ENCODE measurements at places on chromosomes 12 and 14.

DNA sequence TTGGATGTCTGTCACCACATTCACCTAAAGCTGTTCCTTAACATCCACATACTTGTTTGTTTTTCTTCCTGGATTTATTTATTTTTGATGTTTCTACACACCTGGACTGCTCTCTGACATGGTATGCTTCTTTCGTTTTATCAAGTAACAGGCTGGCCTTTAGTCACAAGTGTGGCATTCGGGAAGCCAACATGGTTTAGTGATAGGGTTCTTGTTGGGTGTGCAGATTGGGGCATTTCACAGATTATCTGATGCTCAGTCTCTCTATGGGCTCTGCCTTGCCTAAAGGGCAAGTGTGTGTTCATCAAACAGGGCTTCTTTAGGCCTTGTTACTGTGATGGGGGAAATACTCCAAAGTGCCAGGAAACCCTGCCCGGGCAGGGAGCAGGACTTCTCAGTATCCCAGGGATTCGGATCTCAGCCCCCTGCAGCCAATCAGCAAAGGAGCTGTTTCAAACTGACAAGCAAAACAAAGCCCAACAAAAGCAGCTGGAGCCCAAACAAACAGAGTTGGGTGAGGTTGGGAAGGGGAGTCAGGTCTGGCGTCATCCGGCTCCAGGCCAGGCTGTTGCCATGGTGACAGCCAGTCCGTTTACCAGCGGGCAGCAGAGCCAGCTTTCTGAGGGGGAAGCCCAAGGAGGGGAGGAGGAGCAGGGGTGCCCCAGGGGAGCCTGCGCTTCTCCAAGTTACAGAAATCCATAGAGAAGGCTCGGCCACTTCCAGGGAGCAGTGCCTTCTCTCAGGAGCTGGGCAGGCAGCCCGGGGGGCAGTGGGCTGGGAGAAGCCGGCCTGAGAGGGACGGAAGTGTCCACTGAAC, 31.9 kb downstream of the FOS start:
- no peak for DNase-seq

GRCh38 chr12:78746001-78746400, 118.6 kb upstream of the SYT1 start:
- no peak for DNase-seq

DNA sequence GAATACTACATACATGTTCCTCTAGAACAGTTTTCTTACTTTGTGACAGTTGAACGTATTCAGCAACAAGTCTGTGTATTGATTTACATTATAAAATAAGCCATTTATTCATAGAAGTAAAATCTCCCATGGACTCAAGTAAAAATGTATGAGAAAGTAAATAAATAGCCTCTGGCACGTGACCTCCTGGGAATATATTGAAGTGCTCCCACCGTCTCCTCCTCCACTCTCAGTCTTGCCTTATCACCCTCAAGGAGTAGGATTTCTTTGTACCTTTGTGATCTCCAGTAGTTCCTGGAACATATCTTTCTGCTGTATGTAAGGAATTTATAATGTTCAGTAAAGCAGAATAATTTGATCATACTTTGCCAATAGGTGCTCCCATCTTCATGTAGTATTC, 90.9 kb downstream of the DIP2B start:
- DNase-seq, result no peak

GRCh38 chr12:117441751-117442150, 80.3 kb upstream of the NOS1 start:
- peak; percentile 48 for DNase-seq

DNA sequence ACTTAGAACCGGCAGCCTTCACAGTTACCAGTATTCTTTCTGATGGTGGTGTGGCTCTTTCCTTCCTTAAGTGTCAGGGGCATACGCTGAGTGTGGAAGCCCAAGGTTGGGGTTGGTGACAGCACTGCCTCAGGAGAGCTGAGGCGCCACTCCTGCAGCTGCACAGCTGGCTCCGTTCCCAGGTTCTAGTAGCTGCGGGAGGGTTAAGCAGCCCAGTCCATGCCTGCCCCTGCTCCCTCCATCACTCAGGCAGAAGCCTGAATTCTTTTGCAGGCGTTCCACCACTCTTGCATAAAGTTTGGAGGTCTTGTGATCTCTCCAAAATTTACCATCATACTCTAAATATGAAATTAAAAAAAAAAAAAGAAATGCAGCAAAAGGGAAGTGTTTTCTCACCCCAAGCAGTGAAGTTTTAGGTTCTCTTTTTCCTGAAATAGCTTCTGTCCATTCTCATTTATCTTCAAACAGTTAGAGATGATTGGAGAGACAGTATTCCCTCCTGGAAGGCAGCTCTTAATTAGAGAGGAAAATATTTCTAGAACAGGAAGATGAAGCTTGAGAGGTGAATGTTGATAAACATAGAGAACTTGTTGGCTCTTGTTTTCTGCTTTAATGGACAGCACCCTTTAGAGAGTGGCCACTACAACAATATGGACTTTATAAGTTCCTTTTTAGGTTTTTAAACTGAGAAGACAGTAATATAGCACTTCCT, 136.1 kb downstream of the FGD4 start:
- no peak for DNase-seq

GRCh38 chr14:40393143-40393542, 960.9 kb upstream of the FBXO33 start:
- DNase-seq, result no peak

GRCh38 chr14:69014829-69015259, 35.7 kb upstream of the ACTN1 start:
- DNase-seq, result no peak

DNA sequence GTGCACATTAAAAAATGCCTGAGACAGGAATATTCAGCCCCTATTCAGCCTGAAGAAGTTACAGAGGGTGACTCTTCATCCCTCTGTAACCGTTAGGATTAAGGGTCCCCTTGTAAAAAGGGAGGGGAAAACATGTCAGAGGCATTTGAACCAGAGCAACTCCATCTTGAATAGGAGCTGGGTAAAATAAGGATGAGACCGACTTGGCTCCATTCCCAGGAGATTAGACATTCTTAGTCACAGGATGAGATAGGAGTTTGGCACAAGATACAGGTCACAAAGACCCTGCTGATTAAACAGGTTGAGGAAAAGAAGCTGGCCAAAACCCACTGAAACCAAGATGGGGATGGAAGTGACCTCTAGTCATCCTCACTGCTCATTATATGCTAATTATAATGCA, 19.9 kb upstream of the MDM1 start:
- no peak for DNase-seq

DNA sequence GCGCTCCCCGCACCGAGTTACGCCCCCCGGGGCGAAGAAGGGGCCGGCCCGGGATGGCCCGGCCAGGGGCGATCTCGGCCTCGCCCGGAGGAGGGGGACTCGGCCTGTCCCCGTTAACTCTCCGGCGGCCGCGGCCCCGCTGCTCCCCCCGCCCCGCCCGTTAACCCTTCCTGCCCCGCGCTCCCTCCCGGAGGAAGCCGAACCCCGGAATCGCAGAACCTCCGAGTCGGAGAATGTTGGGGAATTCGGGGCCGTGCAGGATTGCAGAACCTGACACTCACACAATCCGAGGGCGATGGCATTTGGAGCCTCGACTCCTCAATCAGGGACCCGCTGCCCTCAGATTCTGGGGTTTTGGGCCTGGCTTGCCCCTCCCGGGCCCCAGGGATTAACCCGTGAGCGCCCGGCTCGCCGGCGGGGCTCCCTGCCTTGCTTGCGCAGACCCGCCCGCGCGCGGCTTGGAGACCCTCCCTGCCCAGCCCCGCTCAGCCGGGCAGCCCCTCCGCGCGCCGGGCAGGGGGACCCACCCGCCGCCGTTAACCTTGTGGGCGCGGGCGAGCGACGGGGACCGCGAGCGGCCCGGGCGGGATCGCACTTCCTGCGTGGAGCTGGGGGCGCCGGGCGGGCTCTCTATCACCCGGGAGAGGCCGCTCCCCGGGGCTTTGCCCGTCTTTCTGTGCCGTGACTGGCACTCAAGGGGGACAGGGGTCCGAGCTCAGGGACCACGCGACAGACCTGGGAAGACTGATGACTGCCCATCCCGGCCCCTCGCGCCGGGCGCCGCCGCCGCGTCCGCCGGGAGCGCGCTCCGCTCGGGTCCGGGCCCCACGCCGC, 18.8 kb downstream of the BEGAIN start:
- DNase-seq, result no peak

- DNase-seq, result no peak
These were observed 18.5 kb downstream of the NCOR2 start for GRCh38 chr12:124548854-124549378.

DNA sequence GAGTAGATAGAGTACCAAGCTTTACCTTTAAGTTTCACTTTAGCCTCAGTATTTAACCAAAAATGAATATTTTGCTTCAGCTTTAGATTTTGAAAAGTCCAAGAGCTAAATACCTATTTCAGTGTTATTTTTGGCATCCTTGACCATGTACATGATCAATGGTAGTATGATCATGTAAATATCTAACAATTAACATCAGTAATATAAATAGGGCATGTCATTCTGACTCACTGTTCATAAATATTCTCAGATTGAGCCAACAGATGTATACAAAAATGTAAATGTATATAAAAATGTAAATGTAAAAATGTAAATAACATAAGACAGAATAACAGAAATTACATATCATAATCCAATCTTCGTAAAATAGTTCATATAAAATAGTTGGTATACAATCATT, 15.3 kb upstream of the NOXRED1 start:
- no peak for DNase-seq

DNA sequence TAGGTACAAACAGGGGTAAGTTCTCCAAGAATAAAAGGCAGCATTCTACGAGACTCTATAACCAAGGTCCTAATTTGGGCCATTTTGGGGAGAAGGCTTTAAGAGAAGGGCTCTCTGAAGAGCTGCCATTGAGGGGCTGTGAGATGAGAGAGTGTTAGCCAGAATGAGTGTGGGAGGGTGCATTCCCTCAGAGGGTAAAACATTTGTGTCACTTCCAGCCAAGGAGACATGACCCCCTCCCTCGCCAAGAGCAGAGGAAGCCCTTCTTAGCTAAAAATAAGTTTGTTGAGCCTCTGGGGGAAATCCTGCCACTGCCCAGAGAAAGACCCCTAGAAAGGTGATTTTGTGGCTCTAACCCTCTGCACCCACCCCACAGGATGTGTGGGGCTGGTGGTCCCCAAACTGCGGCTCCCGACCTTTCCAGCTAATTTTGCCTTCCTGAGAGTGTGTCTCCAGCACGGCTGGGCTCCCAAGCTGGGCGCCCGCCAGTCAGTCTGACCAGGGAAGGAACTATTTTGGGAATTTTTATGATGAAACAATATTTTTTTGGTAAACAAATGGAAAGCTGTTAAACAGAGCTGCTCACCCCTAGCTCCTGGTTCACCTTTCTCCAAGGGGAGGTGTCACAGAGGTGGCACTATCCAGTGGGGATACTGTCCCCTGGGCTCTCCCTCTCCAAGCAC, 65.9 kb upstream of the JDP2 start:
- no peak for DNase-seq

DNA sequence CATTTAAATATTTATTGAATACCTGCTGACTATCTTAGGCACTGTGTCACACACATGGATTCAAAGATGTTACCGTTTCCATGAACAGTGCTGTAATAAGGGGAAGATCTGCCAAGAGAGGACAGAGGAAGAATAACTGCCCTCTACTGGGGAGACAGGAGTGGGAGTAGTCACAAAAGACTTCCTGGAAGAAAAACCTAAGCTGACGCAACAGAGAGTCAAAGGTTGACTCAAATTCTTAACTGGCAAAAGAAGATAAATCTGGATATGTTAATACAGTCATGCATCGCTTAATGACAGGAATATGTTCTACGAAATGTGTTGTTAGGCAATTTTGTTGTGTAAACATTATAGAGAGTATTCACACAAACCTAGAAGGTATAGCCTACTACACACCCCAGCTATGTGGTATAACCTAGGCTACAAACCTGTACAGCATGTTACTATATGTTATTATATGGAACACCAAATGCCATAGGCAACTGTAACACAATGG, 51.5 kb downstream of the DCAF5 start:
- no peak for DNase-seq

GRCh38 chr14:22518073-22518472, 71.0 kb downstream of the DAD1 start:
- no peak for DNase-seq

DNA sequence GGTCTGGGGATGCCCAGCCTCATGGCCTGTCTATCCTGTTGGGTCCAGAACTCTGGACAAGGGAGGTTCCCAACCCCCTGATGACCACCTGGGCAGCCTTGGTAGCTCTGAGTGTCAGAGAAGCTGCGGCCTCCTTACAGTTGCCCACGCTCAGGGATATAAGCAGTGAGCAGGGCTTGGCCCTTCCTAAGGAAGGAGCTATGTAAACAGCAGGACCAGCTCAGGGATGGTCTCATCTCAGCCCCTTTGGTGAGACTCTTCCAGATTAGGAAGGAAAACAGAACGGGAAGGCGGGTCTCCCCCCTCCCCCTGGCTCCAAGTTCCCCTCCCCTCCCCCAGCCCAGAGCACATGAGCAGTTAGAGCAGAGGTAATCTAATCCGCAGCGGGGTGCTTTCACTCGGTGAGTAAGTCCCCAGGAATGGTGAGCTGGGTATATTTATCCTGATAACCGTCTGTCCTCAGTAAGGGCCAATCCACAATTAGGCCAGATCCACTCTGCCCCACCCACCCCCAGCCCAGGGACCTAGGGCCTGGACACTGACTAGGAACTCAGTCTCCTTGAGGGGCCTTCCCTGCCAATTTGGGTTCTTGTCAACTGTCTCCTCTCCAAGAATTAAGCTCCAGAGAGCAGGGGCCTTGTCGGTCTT, 29.5 kb upstream of the RPLP0 start:
- no peak for DNase-seq

- DNase-seq, result no peak
These were observed 880.3 kb upstream of the MGAT4C start for GRCh38 chr12:87136330-87136976.

GRCh38 chr12:60223242-60223641, 627.4 kb downstream of the SLC16A7 start:
- no peak for DNase-seq

GRCh38 chr14:24435192-24435810, 5.5 kb downstream of the KHNYN start:
- no peak for DNase-seq

- DNase-seq, result no peak
These were observed 8.3 kb downstream of the TMX1 start for GRCh38 chr14:51248016-51248987.

GRCh38 chr14:48563489-48563888, 888.1 kb upstream of the MDGA2 start:
- DNase-seq, result no peak

- no peak for DNase-seq
These were observed 11.4 kb upstream of the NOPCHAP1 start for GRCh38 chr12:104974626-104975290.

- DNase-seq, result no peak
These were observed 49.7 kb downstream of the MARK3 start for GRCh38 chr14:103434868-103435442.

GRCh38 chr14:94046696-94047250, 20.6 kb downstream of the OTUB2 start:
- no peak for DNase-seq

- DNase-seq, result no peak
These were observed 2.1 kb downstream of the NOXRED1 start for GRCh38 chr14:77421201-77421600.

DNA sequence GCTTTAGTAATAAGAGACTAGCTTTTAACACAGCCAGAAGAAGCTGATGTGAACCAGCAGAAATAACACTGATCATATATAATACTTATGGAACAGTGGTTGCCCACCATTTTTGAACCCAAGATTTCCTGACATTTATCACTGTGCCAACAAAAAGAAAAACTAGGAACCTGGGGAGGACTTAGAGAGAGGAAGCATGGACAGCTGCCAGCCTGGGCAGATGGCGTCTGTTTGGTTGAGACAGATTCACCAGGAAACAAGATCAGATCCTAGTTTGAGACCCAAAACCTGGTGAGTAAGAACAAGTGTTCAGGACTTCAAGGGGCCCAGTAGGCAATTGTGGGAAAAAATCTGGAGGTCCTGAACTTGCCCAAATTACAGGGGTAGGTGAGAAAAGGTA, 95.3 kb downstream of the BICD1 start:
- no peak for DNase-seq

- DNase-seq, result no peak
These were observed 6.6 kb upstream of the KLRD1 start for GRCh38 chr12:10301103-10301502.
